Pancreas (tissue), 10 donors: ENCODE measurements at places on chromosomes 1 and 21. TPM values are rescaled to one million over a fixed set of nuclear protein-coding genes. Genes with fewer than 3 reads are reported as not detected.

DNA sequence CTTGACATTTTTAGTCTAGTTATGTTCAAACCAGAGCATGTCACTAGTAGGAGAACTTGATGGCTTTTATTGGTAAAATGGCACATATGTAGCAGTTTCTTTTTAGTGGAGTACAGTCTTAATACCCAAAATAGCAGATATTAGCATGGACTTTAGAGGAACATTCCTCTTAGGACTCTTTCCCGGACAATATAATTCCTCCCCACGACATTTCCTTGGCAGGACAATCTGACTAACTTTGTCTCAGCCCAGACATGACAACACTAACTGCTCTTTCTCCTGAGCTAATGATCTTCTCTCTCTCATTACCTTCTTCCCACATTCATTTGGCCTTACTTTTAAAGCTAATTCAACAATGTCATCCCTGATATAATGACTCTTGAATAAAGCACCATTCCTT lies 62.5 kb downstream of the ADAMTS1 start:
- no peaks in the 10 kb centered on the region for H3K27me3 ChIP-seq
- no peaks in the 10 kb centered on the region for H3K36me3 ChIP-seq
- DNase-seq, result no peak
- no peaks in the 10 kb centered on the region for H3K4me1 ChIP-seq
- H3K4me3 ChIP-seq, result no peak overlapping the region

Gene KCNJ6
- total RNA-seq, result 0.59 TPM

- H3K36me3 ChIP-seq, result no peaks in the 10 kb centered on the region
- H3K27me3 ChIP-seq, result no peaks in the 10 kb centered on the region
- DNase-seq, result no peak
- H3K27ac ChIP-seq, result no peak overlapping the region
- no peak overlapping the region for H3K4me3 ChIP-seq
These were observed 355.2 kb downstream of the VAV3 start for GRCh38 chr1:107609808-107610207.

DNA sequence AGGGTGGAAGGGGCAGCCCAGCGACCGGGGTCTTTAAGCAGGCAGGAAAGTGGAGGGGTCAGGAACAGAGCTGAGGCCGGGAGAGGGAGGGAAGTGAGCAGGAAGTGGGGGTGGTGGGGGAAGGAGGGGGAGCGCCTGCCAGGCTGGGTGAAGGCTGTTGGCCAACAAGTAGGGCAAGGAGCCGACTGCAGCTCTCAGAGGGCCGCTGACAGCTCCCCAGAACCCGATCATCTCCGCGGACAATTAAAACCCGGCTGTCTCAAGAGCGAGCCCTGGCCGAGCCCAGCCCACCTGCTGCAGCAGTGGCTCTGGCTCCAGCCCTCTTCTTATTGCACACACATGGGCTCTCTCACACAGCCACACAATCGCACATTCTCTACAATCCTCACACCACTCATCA lies 51.6 kb downstream of the GRIK3 start:
- no peaks in the 10 kb centered on the region for H3K36me3 ChIP-seq
- DNase-seq, result no peak

GRCh38 chr21:36010801-36011200 lies 49.5 kb downstream of the SETD4 start:
- no peak overlapping the region for H3K27ac ChIP-seq
- H3K27me3 ChIP-seq, result no peaks in the 10 kb centered on the region
- H3K36me3 ChIP-seq, result no peaks in the 10 kb centered on the region
- H3K4me1 ChIP-seq, result no peaks in the 10 kb centered on the region
- no peak for DNase-seq
- H3K4me3 ChIP-seq, result no peak overlapping the region

Gene TLCD4
- total RNA-seq, result 19.5 TPM

DNA sequence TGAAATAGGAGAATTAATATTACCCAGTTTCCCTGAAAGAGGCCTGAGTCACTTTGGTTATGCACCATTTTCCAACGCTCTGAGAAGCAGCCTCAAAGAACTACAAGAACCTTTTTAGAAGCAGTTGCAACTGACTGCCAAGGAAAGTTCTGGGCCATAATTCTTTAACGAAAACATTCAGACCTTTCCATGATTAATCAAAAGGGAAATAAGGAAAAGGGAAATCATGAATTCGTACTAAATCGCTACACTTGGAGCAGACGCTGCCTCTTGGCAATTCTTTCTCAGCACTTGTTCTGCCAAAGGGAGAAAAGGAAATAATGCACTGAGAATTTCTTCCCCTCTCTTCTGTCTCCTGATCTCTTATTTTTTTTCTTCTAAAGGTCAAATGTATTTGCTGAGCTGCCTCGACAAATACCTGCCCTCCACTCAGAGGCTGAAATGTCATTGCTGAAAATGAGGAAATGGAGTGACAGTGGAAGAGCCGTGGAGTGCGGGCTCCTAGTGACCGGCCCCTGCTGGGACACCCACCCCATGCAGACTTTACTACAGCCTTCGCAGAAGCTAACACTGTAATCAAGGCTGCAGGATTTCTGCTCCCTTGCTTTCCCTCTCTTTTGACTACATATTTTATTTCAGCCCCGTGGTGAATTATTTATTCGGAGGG lies 67.9 kb upstream of the GALNT2 start:
- no peak for DNase-seq
- peaks cover 9% of the 10 kb centered on the region for H3K4me1 ChIP-seq
- H3K27ac ChIP-seq, result no peak overlapping the region
- no peak overlapping the region for H3K4me3 ChIP-seq

Gene COL6A2
- 27.0 TPM for total RNA-seq

DNA sequence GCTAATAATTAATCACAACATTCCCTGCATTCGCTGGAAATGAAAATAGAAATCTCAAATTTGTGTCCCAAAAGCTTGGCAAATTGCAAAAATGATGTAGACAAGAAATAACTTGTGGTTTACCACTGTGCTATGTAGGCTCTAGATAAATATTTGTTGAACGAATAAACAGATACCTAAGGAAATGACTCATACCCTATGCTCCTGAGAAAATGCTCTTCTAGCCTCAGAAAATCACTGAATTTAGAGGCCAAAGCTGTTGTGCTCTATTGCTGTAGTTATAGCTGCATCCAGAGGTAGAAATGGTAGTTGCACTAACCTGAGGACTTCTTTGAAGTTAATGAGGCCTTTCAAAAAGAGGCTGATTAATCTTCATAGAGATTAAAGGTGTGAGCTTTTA lies 142.0 kb upstream of the ZNHIT6 start:
- no peaks in the 10 kb centered on the region for H3K27me3 ChIP-seq
- H3K4me3 ChIP-seq, result no peak overlapping the region
- H3K36me3 ChIP-seq, result no peaks in the 10 kb centered on the region

Gene KRTAP19-7
- not detected for total RNA-seq

DNA sequence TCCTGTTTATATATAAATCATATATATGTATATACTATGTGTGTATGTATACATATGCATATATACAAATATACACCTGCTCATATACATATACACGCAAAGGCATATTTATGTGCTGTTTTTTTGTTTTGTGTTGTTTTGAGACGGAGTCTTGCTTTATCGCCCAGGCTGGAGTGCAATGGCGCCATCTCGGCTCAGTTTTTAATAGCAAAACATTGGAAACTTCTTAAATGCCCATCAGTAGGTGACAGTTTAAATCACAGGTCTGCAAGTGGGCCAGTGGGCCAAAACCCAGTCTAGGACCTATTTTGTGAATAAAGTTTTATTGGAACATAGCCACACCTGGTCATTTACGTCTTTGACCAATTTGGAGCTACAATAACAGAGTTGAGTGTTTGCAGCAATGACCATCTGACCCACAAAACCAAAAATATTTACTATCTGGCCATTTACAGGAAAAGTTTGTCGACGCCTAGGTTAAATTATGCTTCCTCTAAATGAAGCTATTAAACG lies 132.3 kb downstream of the TOMM20 start:
- no peak for DNase-seq
- no peak overlapping the region for H3K4me3 ChIP-seq
- peak overlapping the region; percentile 79 for H3K27ac ChIP-seq
- peaks cover 14% of the 10 kb centered on the region for H3K4me1 ChIP-seq
- H3K36me3 ChIP-seq, result no peaks in the 10 kb centered on the region
- no peaks in the 10 kb centered on the region for H3K27me3 ChIP-seq

GRCh38 chr1:107549152-107549810 lies 408.4 kb downstream of the NTNG1 start:
- H3K27ac ChIP-seq, result no peak overlapping the region
- H3K36me3 ChIP-seq, result no peaks in the 10 kb centered on the region
- DNase-seq, result no peak
- no peaks in the 10 kb centered on the region for H3K4me1 ChIP-seq
- H3K27me3 ChIP-seq, result no peaks in the 10 kb centered on the region

Gene GABPA
- total RNA-seq, result 7.1 TPM

- no peak overlapping the region for H3K27ac ChIP-seq
- no peak overlapping the region for H3K4me3 ChIP-seq
- no peaks in the 10 kb centered on the region for H3K27me3 ChIP-seq
- no peak for DNase-seq
- H3K4me1 ChIP-seq, result peaks cover 4% of the 10 kb centered on the region
These were observed 802.8 kb upstream of the CXADR start for GRCh38 chr21:16709866-16710550.

DNA sequence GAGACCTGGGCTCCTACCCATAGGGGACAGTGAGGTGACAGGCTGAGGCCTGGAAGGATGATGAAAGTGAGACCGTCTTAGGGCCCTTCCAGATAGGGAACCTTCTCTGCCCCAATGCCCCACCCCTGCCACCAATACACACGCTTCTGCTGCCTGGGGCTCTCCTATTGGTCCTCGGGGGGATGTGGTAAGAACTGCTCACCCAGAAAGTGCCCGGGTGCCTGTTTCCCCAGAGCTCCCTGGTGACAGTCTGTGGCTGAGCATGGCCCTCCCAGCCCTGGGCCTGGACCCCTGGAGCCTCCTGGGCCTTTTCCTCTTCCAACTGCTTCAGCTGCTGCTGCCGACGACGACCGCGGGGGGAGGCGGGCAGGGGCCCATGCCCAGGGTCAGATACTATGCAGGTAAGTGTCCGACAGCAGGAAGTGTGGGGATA lies 948 bp downstream of the SEMA4A start:
- H3K36me3 ChIP-seq, result no peaks in the 10 kb centered on the region
- H3K27me3 ChIP-seq, result no peaks in the 10 kb centered on the region
- H3K27ac ChIP-seq, result no peak overlapping the region
- H3K4me3 ChIP-seq, result no peak overlapping the region
- no peak for DNase-seq
- no peaks in the 10 kb centered on the region for H3K4me1 ChIP-seq

- H3K4me1 ChIP-seq, result no peaks in the 10 kb centered on the region
- no peaks in the 10 kb centered on the region for H3K36me3 ChIP-seq
- H3K4me3 ChIP-seq, result no peak overlapping the region
- H3K27me3 ChIP-seq, result no peaks in the 10 kb centered on the region
- DNase-seq, result no peak
These were observed 83.2 kb downstream of the RGL1 start for GRCh38 chr1:183887826-183888819.

DNA sequence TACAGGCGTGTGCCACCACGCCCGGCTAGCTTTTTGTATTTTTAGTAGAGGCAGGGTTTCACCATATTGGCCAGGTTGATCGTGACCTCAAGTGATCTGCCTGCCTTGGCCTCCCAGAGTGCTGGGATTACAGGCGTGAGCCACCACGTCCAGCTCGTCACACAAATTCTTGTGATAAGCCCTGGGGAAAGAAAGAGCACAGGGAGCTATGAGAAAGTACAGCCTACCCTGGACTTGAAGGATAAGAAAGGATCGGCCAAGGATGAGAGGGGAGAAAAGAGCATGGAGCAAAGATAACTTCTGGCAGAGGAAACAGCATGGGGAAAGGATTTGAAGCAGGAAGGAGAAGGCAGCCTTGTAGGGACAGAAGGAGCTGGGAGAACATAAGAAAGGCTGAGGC lies 29.2 kb downstream of the SESN2 start:
- no peak overlapping the region for H3K4me3 ChIP-seq
- H3K27ac ChIP-seq, result no peak overlapping the region
- no peaks in the 10 kb centered on the region for H3K36me3 ChIP-seq
- H3K27me3 ChIP-seq, result no peaks in the 10 kb centered on the region
- DNase-seq, result no peak

Gene PCAT6
- total RNA-seq, result 0.76 TPM

DNA sequence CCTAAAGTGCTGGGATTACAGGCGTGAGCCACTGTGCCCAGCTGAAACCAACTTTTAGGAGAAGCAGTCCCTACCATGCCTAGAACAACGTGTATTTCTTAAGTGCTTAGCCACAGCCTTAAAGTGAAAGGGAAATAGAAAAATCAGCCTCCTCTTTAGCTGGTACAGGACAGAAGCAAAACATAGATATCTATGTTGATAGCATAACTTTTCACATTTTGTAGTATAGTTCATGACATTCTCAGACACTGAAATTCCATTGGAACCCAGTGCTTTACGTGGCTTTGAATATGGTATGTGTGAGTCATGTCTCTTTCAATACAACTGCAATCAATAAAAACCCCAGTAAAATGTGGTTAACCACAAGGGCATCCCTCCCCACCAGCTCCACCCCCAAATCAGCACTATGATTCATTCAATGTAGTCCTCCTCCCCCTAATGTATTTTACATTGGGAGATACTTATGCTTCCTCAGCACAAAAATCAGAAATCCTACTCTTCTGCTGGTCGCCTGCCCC lies 32.1 kb downstream of the TGFB2 start:
- no peaks in the 10 kb centered on the region for H3K4me1 ChIP-seq
- no peaks in the 10 kb centered on the region for H3K27me3 ChIP-seq
- no peak overlapping the region for H3K4me3 ChIP-seq
- H3K36me3 ChIP-seq, result no peaks in the 10 kb centered on the region
- DNase-seq, result no peak
- no peak overlapping the region for H3K27ac ChIP-seq

Gene ITLN2
- not detected for total RNA-seq

DNA sequence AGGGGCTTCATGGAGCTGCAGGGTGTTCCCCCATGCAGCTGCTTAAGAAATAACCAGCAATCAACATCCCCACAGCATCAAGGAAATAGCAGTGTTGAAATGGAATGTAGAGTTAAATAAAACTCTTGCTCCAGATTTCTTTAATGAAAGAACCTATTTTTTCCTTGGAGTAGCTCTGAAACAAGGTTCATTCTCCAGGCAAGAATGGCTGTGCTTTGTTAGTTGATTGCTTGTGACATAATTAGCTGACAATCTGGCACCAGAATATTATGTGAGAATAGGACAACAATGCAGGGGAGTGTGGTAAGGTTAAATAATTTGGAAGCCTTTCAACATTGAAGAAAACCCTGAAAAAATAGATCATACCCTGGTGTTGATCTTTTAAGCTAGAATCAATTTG lies 254.2 kb upstream of the RRP15 start:
- no peak overlapping the region for H3K27ac ChIP-seq
- no peaks in the 10 kb centered on the region for H3K27me3 ChIP-seq
- no peak for DNase-seq
- no peaks in the 10 kb centered on the region for H3K4me1 ChIP-seq
- H3K36me3 ChIP-seq, result no peaks in the 10 kb centered on the region
- no peak overlapping the region for H3K4me3 ChIP-seq

- no peaks in the 10 kb centered on the region for H3K27me3 ChIP-seq
- no peak for DNase-seq
- no peaks in the 10 kb centered on the region for H3K4me1 ChIP-seq
- no peaks in the 10 kb centered on the region for H3K36me3 ChIP-seq
These were observed 286.3 kb upstream of the LYPLAL1 start for GRCh38 chr1:218887141-218887925.

- no peaks in the 10 kb centered on the region for H3K27me3 ChIP-seq
- no peak overlapping the region for H3K4me3 ChIP-seq
- H3K27ac ChIP-seq, result no peak overlapping the region
These were observed 226.8 kb downstream of the DNAH14 start for GRCh38 chr1:225156254-225156653.
